ENCODE measurements at places on chromosomes 3 and 15.

DNA sequence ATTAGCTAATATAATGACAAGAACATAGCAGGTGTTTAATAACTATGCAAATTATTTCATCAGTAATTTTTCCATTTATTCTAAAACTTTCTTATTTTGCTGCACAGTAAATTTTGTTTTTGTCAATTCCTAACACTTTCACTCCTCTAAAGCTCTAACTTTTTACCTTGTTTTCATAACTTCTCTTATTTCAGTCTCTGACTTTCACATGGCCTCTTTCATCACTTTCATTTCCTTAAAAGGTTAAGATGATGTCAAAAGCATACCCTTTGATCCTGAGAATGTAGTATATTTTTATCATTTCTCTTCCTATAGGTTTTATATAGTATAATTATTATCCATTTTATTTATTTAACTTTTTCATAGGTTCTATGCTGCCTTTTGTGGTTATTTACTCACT lies 1325.8 kb upstream of the ALCAM start:
- DNase-seq, result no peak

- no peak for DNase-seq
These were observed 13.5 kb downstream of the CCPG1 start for GRCh38 chr15:55394694-55395093.

DNA sequence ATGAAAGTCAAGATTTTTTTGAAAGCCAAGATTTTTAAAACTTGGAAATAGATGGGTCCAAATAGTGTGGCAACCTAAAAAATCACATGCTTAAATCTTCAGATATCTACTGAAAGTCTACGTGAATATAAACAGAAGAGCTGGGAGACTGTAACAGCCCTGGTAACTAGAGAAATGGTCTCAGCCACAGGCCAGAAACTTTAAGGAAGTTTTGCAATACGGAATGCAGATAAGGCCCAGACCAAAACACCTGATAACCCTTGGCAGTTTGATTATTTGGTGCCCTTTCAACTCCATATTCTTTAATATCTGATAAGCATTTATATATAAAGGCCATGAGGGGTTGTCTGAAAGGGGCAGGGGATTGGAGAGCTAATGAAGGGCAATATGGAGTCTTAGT lies 537.3 kb upstream of the TGFBR2 start:
- no peak for DNase-seq

GRCh38 chr3:74693251-74693650 lies 78.8 kb upstream of the CNTN3 start:
- DNase-seq, result no peak

GRCh38 chr15:95663156-95664100 lies 667.1 kb upstream of the NR2F2 start:
- no peak for DNase-seq

GRCh38 chr15:34818526-34818925 lies 23.2 kb upstream of the ACTC1 start:
- no peak for DNase-seq

DNA sequence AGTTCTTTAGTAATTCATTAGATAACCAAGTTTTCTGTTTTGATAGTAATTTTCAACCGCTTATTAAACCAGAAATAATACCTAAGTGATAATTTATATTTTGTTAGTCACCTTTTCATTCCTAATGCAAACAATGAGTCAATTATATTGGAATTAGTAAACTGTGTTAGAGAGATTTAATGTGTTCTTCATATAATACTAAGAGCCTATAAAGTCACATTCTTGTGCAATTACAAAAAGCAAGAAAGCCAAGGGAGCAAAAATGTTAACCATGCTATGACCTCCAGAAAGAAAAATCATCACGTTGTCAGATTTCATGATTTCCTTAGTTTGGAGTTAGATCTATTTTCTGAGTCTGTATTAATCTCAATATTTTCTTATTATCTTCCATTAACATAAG lies 108.8 kb upstream of the SAMMSON start:
- DNase-seq, result no peak

- DNase-seq, result peak; percentile 7
These were observed 567 bp downstream of the TICRR start for GRCh38 chr15:89575656-89576416.

- no peak for DNase-seq
These were observed 2.4 kb downstream of the TNNC1 start for GRCh38 chr3:52451237-52452083.

GRCh38 chr3:120854908-120855526 lies 53.0 kb upstream of the STXBP5L start:
- no peak for DNase-seq

DNA sequence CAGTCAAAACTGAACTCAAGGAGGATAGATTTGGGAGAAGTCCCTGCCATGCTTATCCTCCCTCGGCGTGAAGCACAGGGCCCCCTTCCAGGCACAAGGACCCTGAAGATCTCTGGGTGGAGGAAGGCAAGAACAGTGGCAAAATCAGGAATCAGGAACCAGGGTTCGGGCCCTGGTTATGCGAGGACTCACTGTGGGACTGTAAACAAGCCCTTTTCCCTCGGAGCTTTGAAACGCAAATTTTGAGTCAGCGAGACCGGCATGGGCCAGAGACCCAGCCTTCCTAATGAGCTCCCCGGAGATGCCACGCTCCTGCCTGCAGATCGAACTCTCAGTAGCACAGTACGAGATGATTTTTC lies 70.1 kb downstream of the SLC12A8 start:
- no peak for DNase-seq

- DNase-seq, result no peak
These were observed at the start of gene CYP8B1 for GRCh38 chr3:42875325-42876151. Gene CYP8B1, minus strand, starts transcription at chr3:42875879. Its CDS starts 63 bp downstream, at chr3:42875816.

DNA sequence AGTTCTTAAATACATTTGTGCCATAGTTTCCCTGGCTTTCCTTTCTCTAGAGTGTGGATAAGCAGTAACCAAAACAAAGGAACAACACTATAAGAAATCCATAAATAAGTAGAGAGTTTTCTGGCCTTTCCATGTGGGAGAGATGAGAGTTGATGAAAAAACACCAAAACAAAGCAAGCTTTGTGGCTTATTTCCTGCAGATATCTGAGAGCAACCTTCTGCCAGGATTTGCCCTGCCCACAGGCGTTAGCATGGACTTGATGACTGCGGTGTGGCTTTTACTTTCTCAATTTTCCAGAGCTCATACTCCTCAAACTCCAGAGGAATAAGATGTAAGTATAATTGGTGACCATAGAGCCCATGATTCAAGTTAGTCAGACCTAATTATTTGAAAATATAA lies 194.9 kb downstream of the RAP2B start:
- no peak for DNase-seq

- no peak for DNase-seq
These were observed 471.8 kb upstream of the ARHGEF26 start for GRCh38 chr3:153649286-153649839.

GRCh38 chr3:24479816-24480215 lies 14.8 kb downstream of the THRB start:
- no peak for DNase-seq

DNA sequence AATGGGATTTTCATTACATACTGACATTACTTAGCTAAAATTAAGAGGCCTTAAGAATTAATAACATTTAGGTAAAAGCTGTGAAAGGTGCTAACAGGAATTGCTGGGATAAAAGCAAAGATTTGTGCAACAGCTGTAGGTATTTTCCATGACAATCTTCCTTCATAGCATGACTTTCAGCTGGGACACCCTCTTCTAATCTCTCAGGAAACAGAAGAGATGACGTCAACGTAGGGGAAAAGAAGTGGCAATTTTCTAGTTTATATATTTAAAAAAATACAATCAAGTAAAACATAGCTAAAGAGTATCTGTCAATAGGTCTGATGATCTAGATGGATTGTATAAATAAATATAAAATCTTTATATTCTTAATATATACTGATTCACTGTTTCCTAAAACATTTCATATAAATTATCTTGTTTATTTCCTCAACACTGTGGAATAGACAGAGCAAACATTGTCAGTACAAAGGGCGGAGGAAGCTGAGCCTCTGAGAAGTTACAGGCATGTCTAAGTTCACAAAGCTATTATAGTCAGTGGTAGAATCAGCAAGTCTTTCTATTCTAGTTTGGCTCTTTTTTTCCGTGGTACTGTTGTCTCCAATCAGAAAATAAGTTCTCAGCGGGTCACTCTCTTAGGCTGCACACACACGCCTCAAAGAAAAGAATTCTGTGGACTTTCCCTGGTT lies 217.0 kb downstream of the P3H2 start:
- DNase-seq, result peak; percentile 61

DNA sequence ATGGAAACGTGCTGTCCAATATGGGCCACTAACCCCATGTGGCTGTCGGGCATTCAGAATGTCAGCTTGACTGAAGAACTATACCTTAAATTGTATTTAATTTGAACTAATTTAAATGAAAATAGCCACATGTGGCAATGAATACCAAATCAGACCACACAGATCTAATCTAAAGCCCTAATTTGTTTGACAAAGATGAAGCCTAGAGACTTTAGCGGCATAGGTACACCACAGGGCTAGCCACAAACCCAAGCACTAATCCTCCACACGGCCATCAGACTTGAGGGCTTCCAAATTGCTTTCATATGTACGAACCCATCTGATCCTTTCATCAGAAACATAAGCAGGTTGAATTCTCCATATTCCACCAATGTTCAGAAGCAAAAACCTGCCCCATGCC lies 81.4 kb downstream of the SHQ1 start:
- no peak for DNase-seq

DNA sequence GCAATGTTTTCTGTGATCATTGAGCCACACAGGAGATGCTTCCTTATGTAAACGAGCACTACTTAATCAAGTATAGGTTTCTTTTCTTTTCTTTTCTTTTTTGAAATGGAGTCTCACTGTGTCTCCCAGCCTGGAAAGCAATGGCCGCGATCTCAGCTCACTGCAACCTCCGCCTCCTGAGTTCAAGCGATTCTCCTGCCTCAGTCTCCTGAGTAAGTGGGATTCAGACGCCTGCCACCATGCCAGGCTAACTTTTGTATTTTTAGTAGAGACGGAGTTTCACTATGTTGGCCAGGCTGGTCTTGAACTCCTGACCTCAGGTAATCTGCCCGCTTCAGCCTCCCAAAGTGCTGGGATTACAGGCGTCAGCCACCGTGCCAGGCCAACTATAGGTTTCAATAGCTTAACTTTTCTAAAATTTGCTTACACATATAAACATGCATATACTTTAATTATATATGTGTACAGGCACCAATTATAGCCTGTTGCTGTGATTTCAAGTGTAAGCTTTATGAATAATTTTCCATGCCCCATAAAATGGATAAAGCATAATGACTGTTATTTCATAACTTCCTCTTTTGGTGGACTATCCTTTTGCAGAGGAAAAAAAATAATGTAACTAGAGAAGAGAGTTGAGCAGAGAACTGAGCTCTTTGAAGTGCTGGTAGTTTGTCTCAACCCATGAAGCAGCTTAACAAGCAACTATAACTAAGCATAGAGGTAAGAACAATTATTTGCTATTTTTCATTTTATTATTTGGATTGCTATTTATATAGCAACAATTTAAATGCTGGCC lies 24.8 kb upstream of the MBNL1 start:
- DNase-seq, result no peak

DNA sequence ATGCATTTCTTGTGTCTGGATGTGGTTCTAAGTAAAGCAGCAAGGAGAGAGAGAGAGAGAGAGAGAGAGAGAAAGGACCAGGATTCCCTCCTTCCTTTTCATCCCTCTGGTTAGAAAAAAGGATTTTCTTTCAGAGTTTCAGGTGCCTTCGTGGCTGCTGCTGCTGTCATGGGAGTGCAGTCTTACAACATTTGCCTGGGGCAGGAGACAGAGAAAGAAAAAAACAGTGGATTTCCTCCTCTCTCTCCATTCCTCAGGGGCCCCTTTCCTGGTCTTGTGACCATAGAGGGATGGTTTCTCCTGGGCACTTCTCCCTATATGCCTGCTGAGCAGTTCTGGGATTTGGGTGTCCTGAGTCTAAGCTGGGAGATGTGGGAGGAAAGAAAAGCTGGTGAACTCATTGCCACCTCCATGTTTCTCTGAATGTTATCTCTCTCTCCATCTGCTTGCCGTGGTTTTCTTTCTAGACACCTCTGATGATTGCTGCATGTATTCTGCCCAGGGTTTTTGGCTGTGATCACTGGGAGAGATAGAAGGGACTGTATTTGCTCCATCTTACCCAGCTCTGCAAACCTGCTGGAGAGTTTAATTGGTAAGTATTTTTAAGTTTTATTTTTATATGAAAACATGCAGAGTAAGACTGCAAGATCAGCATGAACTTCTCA lies 142.4 kb upstream of the RGMA start:
- no peak for DNase-seq

DNA sequence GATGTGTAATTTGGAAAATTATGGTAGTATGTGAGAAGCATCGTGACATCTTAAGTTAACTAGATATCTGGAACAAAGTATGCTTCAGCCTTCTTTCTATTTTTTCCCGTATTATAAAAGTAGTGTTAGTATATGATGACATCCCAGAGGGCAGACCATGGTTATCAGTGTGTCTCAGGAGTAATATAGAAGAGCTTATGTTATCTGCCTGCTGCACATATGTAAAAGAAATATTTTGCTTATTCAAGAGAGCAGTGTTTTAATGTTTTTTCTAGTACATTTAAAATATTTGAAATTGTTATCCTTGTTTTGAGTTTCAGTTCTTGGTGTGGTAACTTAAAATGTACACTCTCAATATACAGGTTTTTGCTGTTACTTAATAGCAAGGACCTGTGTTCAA lies 24.1 kb downstream of the PLCL2 start:
- DNase-seq, result no peak

DNA sequence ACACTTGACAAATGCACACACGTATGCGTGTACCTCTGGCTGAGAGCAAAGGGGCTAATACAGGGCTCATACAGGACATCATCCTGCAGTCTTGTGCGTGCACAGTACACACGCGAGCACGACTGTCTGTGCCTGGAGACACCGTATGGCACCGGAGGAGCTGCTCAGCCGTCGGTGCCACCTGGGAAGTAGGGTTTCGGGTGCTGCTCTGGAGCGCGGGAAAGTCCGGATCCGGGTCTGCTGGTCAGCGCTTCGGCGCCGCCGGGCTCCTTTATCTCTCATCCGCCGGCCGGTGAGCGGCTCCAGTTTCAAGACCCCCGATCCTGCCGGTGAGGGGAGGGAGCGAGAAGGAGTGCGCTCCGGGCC lies 9.3 kb downstream of the FOXL2 start:
- no peak for DNase-seq

- no peak for DNase-seq
These were observed 36.5 kb downstream of the PLXNA1 start for GRCh38 chr3:127019449-127019848.

DNA sequence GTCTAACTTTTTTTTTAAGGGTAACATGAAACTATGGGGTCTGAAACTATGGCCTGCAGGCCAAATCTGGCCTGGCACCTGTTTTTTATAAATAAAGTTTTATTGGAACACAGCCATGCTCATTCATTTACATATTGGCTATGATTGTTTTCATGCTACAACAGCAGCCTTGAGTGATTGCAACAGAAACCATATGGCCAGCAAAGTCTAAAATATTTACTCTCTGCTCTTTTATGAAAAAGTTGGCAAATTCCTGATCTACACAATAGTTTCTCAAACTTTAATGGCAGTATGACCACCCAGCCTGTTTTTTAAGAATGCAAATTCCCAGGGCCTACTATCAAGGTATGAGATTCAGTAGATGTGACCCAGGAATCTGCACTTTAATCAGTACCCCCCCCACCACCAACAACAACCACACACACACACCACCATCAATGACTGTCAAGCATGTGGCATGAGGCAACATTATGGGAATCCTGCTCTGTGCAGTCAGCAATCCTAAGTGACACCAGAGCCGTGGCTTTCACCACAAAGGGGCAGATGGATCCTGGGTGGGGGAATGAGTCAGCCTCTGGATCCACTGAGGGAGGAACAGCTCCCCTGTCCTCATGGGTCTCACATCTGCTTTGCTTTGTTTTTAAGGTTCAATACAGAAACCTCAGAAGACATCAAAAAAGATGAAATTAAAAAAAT lies 142.8 kb downstream of the NTRK3 start:
- DNase-seq, result no peak
